Spinal cord (tissue), 10 donors: ENCODE measurements at places on chromosomes 6 and 20.

GRCh38 chr6:37206622-37207021 lies 36.7 kb downstream of the PIM1 start:
- no peak for DNase-seq

GRCh38 chr20:23754731-23755130 lies 4.0 kb upstream of the CST1 start:
- DNase-seq = no peak

- DNase-seq = no peak
Measured at GRCh38 chr20:57594092-57594951, 25.9 kb downstream of the ZBP1 start.

GRCh38 chr6:156824142-156824541 lies 47.0 kb downstream of the ARID1B start:
- DNase-seq = no peak

GRCh38 chr6:151179321-151179720 lies 60.4 kb upstream of the AKAP12 start:
- DNase-seq = peak; percentile 60

GRCh38 chr6:135506270-135506997 lies 8.9 kb upstream of the AHI1 start:
- DNase-seq = peak; percentile 60

DNA sequence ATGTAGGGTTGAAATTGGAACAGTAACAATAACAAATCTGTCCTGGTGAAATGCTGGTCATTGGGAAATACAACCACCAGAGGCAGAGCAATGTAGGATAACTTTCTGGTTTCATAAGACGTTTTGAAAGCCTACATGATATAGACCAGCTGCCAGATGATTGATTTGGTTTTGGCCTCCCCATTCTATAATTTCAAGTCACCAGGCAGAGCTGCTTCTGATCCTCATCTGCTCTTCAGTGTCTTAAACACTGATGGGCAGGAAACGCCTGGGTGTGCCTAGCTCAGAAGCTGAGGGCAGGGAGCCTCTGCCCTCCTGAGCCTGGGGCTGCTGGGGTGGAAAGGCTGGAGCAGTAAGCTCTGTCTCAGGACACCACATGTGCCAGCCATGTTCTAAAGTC lies 24.5 kb downstream of the DHX35 start:
- DNase-seq = no peak

GRCh38 chr6:147530132-147531060 lies 21.9 kb downstream of the SAMD5 start:
- no peak for DNase-seq

GRCh38 chr6:57183336-57183735 lies 11.2 kb downstream of the BAG2 start:
- no peak for DNase-seq

DNA sequence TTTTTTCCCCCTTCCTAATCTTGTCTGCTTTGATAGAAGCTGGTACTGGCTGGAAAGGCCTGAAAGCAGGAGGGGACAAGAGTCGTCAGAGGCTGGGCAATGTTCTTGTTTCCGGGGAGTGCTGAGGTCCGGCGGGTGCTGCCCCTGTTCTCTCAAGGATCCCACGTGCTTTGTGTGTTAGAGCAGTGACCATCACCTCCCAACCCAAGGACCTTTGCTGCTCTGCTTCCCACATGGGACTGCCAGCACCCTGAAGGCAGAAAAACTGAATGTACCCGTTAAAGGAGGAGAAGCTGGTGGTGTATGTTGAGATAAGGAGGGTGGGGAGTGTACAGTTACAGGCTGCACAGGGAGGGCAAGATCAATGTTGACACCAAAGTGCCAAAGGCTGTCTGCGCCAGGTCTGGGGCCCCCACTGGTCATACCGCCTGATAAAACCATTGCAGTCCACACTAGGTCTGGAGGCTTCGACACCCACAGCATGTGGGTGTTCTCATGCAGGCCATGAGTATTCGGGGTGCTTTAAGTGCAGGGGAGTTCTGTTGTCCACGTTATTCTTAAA lies 15.0 kb downstream of the C20orf173 start:
- no peak for DNase-seq
